T follicular helper cell (primary cell): ENCODE measurements at places on chromosomes 3 and 15.

- DNase-seq, result no peak
Measured at GRCh38 chr3:30894521-30895251, at the start of gene GADL1. Gene GADL1, minus strand, starts transcription at chr3:30894661. Its CDS starts 47 bp downstream, at chr3:30894614.

DNA sequence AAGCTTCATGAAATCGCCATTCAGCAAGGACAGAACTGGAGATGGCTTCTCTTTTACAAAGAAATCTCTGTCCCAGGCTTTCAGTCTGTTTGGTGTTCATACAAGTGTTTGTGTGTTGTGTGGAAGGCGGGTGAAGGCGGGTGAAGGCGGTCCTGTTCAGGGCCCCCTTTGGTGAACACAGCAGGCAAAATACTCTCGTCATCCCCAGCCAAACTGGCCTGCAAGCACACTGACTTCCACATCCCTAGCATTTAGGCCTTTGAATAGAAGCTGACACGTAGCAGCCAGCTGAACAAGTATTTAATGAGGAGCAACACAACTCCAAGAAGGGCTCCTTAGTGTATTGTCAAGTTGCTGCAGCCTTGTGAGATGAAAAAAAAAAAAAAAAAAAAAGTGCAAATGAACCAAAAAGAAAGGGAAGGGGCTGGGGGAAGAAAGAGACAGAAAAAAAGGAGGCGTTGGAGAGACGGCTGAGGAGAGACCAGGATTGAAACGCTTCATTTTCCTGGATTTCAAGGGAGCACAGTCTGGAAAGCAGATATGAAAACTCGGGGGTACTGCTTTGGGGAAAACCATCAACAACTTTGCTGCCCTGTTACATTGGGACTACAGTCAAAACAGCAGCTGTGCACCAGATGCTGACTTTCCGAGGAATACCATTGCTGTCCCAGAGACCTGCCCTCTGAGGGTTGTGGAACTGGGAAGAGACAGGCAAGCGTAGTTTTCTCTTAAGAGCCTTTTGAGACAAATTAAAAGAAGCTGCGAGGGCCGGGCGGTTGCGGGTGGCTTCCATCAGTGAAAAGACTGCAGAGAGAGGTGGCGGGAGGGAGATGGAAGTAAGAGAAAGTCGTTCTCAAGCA lies 74.6 kb downstream of the TGFBR2 start:
- DNase-seq, result no peak

DNA sequence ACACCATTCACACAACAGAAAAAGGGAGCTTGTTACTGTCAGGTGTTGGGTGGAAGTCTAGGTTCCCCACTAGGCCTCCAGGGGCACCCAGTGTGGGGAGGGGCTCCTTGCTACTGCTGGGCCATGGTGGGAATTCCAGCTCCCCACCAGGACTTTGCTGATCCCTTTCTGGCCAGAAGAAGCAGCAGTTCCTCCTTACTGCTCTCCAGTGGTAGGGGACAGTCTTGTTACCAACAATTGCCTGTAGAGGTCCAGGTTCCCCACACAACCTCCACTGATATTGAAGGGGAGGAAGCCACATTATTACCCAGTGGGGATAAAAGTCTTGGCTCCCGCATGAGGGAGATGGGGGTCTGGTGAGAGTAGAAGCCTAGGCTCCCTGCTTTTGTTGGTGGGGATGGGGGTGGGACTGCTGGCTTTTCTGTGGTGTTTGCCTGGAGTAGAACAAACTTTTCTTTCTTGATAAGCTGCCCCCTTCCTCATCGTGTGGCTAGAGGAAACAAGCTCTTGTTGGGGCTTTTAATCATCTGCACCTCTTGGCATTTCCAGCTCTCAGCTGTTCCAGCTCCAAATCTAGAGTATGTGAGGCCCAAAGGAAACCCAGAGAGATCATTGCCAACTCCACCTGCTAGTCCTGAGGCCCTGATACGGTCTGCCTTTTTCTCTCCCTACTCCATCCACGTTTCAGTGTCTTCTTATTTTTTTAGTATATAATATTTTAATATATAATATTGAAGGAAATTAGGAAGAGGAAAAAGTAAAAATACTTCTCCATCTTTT lies 824.2 kb downstream of the AGBL1 start:
- DNase-seq, result no peak

DNA sequence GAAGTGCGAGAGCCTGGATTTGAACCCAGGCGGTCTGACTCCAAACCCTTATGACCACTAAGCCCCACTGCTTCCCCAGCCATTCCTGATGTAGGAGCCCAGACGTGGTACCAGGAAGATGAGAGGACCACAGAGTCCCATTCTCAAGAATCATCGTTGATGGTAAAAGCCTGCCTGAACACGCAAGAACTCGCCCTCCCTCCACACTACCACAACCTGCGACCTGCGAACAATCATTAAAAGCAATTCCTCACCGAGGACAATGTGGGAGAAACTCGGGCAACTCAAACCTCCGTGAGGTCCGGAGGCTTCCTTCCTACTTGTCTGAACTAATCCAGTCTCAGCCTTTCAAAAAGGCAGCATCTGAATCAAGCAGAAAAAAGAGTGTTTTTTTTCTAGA lies 10.3 kb downstream of the MAGI1 start:
- no peak for DNase-seq

DNA sequence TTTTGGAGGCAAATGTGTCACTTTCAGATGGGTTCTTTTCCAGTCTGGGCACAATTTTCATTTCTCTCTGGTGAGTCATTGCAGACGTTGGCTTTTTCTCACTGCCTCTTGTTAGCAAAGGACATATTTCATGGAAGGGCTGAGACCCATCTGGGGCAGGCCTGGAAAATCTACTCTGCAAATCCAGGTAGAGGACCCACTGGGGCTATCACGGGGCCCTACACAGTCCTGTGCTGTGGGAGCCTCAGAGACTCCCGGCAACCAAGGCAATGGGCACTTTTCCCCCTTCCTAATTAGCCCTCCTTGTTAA lies 58.0 kb downstream of the HRH1 start:
- DNase-seq, result no peak

DNA sequence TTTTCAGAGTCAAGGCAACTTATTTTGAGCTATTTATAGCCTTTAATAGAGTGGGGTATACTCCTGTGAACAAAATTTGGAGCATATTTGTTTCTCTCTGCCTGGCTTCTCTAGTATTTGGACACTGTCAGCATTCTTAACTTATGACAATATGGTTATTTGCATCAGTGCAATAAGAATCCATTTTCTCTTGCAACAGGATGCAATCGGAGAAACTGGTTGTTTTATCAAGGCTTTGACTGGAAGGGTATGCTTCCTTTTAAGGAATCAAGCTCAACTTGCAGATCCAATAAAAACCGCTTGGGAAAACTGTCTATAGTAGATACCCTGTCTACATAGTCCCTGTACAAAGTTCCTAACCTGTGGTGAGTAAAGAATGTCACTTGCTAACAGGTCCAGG lies 106.7 kb downstream of the DPH6 start:
- DNase-seq, result no peak

DNA sequence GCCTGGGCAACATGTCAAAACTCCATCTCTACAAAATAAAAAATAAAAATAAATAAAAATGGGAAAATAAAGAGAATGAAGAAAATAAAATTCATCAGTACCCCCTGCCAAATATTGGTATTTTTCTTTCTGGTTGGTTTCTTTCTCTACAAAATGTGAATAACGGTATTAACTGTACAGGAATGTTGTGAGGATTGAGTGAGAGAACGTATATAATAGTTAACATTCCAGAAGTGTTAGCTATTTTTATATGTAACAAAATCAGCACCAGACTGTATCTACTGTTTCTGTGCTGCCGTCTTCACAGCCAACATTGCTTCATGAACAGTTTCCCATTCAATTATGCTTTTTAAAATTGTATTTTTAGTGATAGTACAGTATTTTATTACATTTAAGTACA lies 25.5 kb upstream of the RNU6-1 start:
- no peak for DNase-seq

- no peak for DNase-seq
Measured at GRCh38 chr3:64290161-64290560, 64.9 kb upstream of the PRICKLE2 start.

DNA sequence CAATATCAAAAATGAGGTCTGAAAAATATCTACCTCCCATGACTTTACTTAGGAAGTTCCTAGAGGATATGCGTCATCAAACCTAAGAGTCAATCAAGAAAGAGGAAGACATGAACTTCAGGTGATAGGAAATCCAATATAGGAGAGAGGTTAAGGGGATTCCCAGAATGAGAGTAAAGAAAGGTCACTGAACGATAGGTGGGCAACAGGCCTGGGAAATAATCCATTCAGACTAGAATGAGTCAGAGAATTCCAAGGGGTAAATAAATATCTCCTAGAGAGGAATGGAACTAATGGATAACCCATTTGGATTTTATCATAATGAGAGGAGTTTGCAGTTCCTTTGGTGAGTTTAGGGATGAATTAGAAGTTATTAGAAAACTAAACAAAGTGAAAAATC lies 131.1 kb upstream of the NUDT16 start:
- no peak for DNase-seq

DNA sequence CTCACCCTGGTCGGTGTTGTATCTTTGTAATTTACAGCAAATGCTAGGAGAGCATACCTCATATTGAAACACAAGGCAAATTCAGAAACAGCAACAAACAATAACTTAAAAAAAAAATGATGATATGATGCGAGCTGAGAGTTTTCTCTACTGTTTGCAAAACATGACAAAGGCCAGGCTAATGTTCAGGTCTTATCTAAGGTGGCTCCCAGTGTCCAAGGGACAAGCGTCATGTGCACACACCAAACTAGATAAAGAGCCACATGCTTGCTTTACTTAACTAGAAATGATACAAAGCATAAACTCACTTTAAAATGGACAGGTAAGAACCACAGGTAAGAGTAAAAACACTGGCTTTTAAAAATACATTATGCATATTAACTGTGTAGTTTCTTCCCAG lies 375.9 kb downstream of the FOXP1 start:
- no peak for DNase-seq

- no peak for DNase-seq
Measured at GRCh38 chr3:146504498-146505197, 35.3 kb upstream of the PLSCR2 start.

DNA sequence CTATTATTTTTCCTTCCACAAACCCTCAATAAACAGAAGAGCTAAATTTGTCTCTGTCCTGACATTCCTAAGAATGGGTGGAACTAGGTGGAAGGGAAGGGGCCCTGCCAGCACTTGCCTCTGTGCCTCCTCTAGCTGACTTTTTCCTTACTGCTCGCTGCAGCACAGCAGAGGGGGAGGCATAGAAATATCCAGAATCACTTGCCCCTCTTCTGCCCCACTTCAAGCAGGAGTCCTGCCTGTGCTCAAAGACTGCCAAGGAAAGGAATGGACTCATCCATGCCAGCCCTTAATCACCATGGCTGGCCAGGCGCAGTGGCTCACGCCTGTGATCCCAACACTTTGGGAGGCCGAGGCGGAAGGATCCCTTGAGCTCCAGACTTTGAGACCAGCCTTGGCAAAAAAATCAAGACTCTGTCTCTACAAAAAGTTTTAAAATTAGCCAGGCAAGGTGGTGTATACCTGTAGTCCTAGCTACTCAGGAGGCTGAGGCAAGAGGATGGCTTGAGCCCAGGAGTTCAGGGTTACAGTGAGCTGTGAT lies 51.8 kb downstream of the ADCY5 start:
- DNase-seq, result no peak

GRCh38 chr3:111667621-111668239 lies 72.6 kb upstream of the ZBED2 start:
- DNase-seq, result peak; percentile 67

- DNase-seq, result no peak
Measured at GRCh38 chr3:4475804-4476203, 8.7 kb upstream of the SUMF1 start.

DNA sequence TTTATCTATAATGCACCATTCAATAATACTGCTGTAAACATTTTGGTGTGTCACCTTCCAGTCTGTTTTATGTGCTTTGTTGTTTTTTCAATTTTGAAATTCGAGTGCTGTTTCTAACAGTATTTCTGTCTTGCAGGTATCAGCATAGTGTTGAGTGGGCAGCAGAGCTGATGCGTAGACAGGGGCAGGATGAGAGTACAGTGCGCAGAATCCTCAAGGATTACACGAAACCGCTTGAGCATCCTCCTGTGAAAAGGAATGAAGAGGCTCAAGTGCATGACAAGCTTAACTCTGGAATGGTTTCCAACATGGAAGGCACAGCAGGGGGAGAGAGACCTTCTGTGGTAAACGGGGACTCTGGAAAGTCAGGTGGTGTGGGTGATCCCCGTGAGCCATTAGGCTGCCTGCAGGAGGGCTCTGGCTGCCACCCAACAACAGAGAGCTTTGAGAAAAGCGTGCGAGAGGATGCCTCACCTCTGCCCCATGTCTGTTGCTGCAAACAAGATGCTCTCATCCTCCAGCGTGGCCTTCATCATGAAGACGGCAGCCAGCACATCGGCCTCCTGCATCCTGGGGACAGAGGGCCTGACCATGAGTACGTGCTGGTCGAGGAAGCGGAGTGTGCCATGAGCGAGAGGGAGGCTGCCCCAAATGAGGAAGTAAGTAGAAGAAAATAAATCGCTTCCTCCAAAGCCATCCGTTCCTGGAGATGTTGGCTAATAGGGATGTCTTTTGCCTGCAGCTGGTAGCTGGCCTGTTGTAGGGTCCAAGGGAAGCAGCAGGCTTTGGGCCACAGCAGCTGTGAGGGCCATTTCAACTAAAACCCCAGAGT lies 19.1 kb downstream of the TSEN2 start:
- DNase-seq, result no peak

DNA sequence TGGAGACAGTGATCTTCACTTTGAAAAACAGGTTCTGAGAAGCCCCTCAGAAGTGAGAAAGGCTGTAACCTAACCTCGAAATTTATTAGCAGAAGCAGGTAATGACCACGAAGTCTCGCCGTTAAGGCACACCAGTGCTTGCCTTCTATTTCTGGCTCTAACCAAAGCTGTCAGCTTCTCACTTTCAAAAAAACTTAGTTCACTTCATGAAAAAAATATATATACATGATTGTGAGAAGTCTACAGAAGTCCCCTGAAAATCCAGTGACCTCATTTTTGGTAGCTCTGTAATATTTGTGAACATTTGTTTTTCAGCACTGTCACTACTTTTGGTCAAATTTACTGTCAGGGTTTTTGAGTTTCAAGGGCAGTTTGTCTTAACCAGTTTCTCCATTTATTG lies 19.1 kb upstream of the AKAP13 start:
- no peak for DNase-seq

DNA sequence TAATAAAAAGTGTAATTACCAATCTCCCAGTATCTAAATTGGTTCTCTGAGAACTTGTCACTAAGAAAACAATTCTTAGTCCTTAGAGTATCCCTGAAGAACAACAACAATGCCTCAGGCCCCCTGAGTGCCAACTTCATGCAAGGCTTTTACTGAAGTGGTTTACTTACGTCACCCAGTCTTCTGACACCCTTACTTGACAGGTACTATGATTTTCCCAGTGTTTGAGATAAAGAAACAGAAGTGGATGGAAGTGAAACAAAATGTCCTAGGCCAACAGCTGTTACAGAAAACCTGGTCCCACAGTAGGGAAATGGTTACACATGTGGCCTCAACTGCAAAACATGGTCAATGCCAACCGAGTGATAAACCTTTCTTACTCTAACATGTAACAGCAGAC lies 331.1 kb downstream of the FOXP1 start:
- DNase-seq, result no peak

- DNase-seq, result no peak
Measured at GRCh38 chr3:136714020-136714419, 38.2 kb downstream of the STAG1 start.

GRCh38 chr3:22453906-22454535 lies 703.0 kb upstream of the ZNF385D start:
- DNase-seq, result no peak

- DNase-seq, result no peak
Measured at GRCh38 chr15:27757052-27757451, 342.1 kb downstream of the OCA2 start.
